ENCODE measurements at places on chromosomes 2 and 18.

GRCh38 chr18:43964666-43965065 lies 687.4 kb upstream of the SYT4 start:
- DNase-seq: no peak

GRCh38 chr2:45681675-45682074 lies 30.2 kb downstream of the PRKCE start:
- no peak for DNase-seq

GRCh38 chr2:48483506-48483905 lies 46.4 kb upstream of the STON1 start:
- DNase-seq: no peak

DNA sequence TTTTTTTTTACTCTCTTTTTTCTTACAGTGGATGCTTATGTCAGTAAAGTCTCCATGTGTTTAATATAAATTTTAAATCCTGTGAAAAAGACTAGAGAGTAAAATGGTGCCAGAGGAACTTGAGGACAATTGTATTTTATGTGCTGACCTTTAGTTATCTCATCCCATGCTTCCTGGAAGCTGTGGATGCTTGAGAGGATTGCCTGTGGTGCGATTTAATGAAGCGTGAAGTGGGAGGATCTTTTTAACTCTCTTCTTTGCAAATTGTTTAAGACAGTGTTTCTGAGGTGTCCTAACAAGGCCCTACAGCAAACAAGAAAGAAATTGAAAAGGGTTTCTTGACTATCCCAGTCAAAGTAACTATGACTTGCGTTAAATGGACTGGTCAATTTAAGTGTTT lies 84.2 kb downstream of the DTNA start:
- no peak for DNase-seq

DNA sequence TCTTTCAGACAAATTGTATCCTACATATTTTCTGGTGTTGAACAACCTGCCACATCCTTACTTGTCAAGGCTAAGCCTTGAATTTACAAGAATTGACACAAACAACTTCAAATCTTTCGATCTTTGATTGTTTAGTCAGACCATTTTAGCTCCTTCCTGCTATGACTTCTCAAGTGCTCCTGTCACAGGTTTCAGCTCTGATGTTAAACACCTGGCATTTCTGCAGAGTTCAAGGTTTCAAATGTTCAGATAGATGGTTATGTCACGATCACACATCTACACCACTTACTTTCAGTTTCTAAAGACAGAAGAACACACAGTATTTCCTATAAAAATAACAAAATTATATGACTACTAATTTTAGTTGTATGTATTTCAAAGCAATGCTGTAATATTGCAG lies 84.0 kb downstream of the RND3 start:
- DNase-seq: no peak

GRCh38 chr2:140891614-140892212 lies 1239.1 kb downstream of the LRP1B start:
- no peak for DNase-seq

DNA sequence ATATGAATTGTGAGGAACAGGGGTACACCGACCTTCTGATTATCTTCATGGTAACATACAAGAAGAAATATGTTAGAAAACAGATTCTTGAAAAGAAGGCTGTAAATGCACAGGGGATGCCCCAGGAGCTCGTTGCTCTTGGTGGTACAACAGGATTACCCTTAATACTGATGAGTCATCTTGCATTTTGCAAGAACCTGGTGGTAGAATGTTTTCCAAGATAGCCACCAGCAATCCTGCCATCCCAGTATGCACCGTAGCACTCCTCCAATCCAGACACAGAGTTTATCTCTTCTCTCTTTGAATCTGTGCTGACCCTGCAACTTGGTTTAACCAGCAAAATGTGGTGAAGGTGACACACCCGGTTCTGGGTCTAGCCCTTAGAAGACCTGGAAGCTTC lies 238.3 kb downstream of the EN1 start:
- DNase-seq: no peak

All from stimulated activated CD8-positive, alpha-beta memory T cell treated with anti-CD3 and anti-CD28 coated beads, Interleukin-4, amount 100 ng/mL, for 1 hour (primary cell).